ENCODE measurements at places on chromosomes 6 and 20.
A peak's percentile ranks its signal among the peaks of the same experiment; 100 is the strongest.

- no peak for DNase-seq
These were observed 66.2 kb downstream of the SLC22A23 start for GRCh38 chr6:3390698-3391097.

DNA sequence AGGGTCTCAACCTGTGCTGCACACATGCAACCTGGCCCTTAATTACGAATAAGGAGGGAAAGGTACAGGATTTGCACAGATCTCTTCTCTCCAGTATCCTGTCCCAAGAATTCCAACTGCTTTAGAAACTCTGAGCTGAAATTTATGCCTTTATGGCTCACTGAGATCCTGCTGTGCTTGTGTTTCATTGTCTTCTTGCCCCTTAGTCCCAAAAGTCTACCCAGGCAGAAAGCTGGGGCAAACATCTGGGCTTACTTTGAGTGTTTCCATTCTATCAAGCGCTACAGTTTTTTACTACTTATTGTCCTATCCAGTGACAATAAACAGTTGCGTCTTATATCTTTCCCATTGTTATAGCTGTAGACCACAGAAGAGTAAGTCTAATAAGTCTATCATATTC, 99.7 kb downstream of the LIN28B start:
- no peak for DNase-seq

DNA sequence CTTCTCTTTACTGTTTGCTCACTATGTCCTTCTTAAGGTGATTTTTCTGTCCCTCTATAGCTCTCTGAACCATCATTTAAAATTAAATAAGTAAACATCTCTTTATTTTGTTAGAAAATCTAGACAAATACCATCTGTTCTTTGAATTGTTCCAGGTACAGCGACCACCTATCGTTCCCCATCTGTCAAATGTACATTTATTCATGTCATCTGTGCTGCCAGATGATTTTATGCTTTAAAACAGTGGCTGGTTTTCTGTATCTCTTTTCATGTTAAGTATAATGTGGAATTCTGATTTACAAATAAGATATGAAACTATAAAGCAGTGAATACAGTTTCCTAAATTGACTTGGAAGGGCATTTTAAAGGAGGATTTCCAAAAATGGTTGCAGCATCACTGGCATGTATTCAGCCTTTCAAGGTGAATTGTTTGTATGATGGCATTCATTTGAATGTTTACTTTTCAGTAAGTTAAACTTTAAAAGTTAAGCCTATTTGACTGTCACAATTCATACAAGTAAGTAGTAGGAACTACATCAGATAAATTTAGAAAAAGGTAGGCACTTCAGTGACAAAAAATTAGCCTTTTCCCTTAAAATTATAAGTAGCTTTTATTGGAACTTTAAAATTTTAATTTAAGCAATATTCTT, 92.6 kb upstream of the CLVS2 start:
- DNase-seq: no peak

- DNase-seq: no peak
These were observed 184.2 kb upstream of the MAN1A1 start for GRCh38 chr6:119533603-119534279.

GRCh38 chr6:122673343-122673961, 63.2 kb downstream of the PKIB start:
- DNase-seq: no peak

DNA sequence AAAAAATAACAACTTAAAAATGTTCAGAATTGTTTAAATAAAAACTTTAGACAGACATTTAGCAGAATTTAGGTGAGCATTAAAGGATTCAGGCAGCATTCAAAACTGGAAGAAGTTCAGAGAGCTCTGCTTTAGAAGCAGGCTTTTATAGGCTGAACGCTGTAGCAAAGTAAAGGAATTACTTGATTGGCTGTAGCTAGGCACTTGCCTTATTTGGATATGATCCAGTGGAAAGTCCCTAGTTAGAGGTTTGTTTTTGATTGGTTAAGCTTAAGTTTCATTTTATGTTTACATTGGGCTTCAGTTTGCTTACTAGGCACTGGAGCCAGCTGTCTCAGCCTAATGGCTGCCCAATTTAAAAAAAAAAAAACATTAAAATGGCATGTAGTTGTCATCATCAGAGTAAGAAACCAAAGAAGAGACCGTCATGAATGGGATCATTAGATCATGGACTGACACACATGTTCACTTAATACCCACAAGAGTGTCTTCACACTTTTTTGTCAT, 65.1 kb downstream of the CBFA2T2 start:
- peak; percentile 3 for DNase-seq

GRCh38 chr6:154513601-154514320, 3.3 kb upstream of the CNKSR3 start:
- no peak for DNase-seq

GRCh38 chr6:62797190-62797589, 414.1 kb upstream of the FKBP1C start:
- no peak for DNase-seq

DNA sequence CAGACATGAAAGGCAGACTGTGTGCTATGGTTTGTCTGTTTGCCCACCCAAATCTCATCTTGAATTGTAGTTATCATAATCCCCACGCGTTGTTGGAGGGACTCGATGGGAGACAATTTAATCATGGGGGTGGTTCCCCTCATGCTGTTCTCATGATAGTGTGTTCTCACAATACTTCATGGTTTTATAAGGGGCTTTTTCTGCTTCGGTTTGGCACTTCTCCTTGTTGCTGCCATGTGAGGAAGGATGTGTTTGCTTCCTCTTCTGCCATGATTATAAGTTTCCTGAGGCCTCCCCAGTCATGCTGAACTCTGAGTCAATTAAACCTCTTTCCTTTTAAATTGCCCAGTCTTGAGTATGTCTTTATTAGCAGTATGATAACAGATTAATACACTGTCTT, 47.2 kb upstream of the MICB start:
- no peak for DNase-seq

- DNase-seq: no peak
These were observed 2.3 kb downstream of the NR2E1 start for GRCh38 chr6:108168090-108168463.

- no peak for DNase-seq
These were observed 1.1 kb upstream of the SAMD5 start for GRCh38 chr6:147507162-147508041.

DNA sequence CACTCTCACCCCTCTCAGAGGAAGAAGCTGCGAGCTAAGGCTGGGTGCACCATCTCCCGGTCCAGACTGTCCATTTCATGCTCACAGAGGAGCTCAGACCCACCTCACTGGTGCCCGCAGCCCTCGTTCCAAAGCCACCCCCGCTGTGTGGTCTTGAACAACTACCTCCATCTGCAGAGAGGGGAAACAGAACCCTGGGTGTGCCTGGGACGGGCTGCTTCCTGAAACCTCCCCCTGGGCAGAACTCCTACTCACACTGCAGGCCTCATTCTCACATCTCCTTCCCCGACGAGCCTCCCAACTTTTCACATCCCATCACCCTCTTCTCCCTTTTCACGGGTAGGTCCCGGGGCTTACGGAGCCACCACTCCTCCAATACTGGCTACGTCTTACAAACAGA, 18.1 kb downstream of the PMEPA1 start:
- no peak for DNase-seq

DNA sequence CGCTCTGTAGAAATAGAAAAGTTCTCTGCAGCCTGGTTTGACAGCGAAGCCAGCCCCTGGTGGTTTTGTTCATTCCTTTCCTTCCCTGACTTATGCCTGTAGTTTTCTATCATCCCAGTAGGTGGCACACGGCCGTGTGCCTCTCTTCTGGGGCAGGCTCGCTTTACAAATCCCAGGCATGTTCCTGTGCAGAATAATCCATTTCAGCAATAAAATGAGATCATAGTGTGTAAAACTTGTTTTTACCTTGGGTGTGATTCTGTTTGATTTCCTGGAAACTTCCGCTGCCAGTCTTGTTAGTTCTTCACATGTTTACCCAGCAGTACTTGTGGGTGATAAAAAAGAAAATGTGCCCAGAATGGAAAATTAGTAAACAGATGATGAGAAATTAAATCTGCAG, 7.4 kb upstream of the INSM1 start:
- DNase-seq: no peak

GRCh38 chr6:28757429-28758045, 166.2 kb downstream of the TRIM27 start:
- DNase-seq: no peak

DNA sequence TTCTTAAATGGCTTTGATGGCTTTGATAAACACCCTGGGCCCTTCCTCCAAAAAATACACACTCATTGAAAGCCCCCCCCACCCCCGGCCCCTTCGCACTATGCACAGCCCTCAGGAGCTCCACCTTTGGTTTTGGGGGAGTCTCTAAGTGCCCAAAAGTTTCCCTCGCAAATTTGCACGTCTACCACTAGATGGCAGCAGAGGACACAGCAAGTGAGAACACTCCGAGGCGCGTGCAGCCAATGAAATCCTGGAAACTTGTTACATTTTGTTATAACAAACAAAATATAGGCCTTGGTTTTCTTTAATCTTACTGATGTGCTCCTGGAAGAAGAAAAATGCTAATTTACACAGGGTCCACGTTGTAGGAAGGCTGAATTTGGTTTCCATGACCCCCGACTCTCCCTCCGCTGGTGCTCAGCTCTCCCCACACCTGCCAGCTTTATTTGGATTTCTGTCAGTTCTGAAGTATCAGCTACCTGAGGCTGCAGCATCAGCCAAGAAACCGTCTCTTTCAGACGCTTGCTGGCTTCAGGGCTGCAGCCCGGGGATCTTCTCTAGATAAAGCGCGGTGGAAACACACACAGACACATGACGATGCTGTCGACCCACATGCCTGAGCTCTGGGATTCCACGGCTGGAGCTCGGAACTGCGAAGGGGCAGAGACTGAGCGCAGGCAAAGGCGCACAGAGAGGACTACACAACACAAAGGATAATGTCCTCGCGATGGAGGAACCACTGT, 148.3 kb upstream of the RPS6KA2 start:
- DNase-seq: peak; percentile 55

- DNase-seq: no peak
These were observed 114.2 kb upstream of the LY86 start for GRCh38 chr6:6474170-6474920.

GRCh38 chr6:125835221-125835744, 44.5 kb downstream of the NCOA7 start:
- no peak for DNase-seq

- DNase-seq: no peak
These were observed 155.5 kb downstream of the PTPRK start for GRCh38 chr6:128364766-128365519.

DNA sequence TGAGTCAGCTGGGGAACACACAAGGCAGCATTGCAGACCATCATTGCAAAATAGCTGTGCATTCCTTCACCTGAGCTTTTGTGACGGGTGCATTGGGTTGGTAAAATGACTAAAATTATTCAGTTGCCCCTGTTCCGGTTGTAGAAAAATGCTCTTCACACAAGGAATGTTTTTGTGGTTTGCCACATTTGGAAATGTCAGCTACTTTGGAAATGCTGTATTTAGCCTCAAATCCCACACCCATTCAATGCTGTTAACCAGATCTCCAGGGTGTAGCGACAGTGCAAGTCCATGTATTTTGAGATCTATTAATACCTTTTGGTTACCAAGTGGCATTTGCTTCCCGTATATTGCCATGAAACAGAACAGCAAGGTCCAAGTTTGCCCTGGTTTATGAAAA, 201.2 kb downstream of the FOXA2 start:
- DNase-seq: no peak

GRCh38 chr20:19628570-19629134, 129.4 kb upstream of the RIN2 start:
- DNase-seq: no peak

DNA sequence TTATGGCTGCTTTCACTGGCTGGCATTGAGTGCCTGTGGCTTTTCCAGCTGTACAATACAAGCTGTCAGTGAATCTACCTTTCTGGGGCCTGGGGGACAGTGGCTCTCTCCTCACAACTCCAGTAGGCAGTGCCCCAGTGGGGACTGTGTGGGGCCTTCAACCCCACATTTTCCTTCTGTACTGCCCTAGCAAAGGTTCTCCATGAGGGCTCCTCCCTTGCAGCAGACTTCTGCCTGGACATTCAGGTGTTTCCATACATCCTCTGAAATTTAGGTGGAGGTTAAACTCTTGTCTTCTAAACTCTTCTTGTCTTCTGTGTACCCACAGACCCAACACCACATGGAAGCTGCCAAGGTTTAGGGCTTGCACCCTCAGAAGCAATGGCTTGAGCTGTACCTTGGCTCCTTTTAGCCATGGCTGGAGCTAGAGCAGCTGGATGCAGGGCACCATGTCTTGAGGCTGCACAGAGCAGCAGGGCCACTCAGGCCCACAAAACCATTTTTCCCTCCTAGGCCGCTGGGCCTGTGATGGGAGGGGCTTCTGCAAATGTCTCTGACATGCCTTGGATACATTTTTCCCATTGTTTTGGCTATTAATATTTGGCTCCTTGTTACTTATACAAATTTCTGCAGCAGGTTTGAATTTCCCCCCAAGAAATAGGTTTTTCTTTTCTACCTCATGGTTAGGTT, 9.6 kb downstream of the PEX7 start:
- no peak for DNase-seq

- no peak for DNase-seq
These were observed at the start of gene BMP2 for GRCh38 chr20:6767536-6768227. Gene BMP2 (plus strand): TSS chr20:6767686. CDS start chr20:6770127, 2,441 bp downstream.

DNA sequence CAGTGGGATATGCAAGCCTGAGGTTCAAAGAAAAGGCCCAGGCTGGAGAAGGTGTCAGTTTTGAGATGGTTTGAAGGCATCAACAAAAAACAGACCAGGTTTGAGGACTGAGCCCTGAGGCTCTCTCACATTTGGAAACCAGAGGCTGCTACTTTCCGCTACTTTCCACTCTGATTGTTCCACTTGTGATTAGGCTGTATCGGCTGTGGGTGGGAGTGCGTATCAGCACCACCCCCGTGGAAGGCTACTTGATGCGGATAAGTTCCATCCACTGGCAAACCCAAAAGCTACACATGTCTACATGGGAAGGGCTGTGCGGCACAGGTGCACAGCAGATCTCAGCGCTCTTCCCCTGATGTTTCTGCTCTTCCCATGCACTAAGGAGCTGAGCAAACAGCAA, 198.7 kb downstream of the GMPR start:
- DNase-seq: no peak

DNA sequence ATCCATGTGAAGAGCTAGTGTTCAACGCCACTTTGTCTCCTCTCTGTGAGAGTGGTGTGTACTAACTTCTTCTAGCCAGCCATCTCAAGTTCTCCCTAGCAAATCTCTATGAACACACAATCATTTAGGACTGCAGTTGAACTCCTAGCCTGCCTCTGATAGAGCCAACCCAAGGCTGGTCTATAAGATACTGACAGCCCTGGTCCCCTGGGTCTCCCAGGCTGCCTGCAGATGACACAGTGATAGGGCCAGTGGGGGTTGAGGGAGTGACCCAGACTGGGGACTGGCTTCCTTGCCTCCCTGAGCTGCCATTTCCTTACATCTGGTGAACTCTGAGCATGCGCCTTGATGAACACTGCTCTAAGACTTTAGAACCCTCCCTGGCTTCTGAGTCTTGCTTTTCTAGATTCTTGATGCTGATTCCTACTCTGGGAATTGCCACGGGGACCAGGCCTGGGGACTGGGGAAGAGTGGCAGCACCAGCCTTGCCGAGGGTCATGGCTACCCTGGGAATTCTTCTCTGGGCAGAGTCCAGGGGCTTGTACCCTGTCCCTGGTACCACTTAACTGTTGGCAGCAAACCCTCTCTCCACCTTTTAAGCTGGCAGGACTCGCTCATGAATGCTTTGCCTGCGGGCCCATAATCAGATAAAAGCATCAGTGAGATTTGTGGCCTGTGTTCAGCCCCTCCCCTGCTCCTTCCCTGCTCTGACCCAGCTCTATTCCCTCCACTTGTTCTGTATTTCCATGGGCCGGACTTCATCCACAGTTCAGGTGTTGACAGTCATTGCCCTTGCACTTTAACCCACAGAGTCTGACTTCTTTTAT, 130.8 kb upstream of the CHD6 start:
- DNase-seq: no peak

GRCh38 chr20:64224351-64225170, 31.0 kb upstream of the PCMTD2 start:
- DNase-seq: no peak

All from stimulated activated CD8-positive, alpha-beta memory T cell treated with anti-CD3 and anti-CD28 coated beads, Interleukin-12 subunit alpha, Interleukin-12 subunit beta, amount 100 ng/mL, for 1 hour (primary cell).